HS-5 (cell line): ENCODE measurements at places on chromosomes 11 and 22.

GRCh38 chr11:96147186-96147585 is 195.8 kb downstream of the MAML2 start:
- no peak for DNase-seq

GRCh38 chr11:104073950-104074705 is 37.7 kb downstream of the DDI1 start:
- no peak for DNase-seq

GRCh38 chr11:13908535-13908934 is 54.0 kb upstream of the SPON1 start:
- DNase-seq = no peak

GRCh38 chr11:132942611-132943356 is 589.5 kb downstream of the OPCML start:
- DNase-seq = no peak

GRCh38 chr11:113447621-113448315 is 27.4 kb downstream of the DRD2 start:
- DNase-seq = peak; percentile 24

DNA sequence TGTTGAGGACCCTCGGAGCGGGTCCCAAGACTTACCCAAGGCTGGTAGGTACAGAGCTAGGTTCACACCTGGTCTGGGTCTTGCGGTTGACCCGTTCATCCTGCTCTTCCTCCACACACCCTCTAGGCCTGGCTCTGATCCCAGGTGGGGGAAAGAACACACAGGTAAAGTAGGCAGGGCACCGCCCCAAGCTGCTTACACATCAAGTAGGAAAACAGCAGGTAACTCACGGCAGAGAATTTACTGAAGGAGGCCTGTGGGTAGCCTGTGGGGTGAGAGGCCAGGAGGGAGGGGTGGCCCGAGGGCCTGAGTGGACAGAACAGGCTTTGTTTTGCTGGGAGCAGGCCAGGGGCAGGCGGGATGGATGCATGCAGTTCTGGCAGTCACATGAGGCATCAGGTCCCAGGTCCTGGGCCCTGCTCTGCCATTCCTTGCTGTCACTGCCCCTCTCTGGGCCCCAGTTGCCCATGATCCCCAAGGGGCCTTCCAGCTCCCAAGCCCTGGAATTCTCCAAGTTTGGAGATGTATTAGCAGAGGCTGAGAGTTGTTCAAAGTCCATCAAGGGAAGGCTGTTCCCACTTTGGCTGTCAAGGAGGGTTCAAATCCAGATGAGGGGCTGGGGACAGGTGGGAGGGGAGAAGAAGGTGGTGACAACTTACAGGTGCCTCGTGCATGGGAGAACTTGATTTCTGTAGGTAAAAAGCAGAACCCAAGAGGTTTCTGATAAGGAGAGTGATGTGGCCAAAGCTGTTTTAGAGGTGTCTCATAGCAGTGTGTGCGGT is 5.7 kb downstream of the TSKU start:
- DNase-seq = no peak

DNA sequence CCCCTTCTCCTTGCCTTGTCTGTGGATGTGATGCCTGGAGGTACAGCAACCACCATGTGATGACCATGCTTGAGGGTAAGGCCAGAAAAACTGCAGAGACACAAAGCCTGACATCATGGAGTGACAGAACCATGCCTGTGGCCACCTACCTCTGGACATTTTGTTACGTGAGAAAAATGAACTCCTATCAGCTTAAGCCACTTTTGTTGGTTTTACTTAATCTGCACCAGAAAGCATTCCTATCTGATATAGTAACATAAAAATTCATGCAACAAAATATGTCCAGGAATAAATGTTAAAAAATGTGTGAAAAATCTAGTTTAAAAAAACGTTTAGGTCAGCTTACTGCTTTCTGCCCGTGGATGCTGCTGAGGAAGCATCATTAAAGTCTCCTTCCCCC is 42.6 kb upstream of the P4HA3 start:
- DNase-seq = no peak

GRCh38 chr22:24502541-24502940 is 7.4 kb downstream of the UPB1 start:
- DNase-seq = no peak

GRCh38 chr11:95506777-95507176 is 275.8 kb upstream of the SESN3 start:
- DNase-seq = no peak

DNA sequence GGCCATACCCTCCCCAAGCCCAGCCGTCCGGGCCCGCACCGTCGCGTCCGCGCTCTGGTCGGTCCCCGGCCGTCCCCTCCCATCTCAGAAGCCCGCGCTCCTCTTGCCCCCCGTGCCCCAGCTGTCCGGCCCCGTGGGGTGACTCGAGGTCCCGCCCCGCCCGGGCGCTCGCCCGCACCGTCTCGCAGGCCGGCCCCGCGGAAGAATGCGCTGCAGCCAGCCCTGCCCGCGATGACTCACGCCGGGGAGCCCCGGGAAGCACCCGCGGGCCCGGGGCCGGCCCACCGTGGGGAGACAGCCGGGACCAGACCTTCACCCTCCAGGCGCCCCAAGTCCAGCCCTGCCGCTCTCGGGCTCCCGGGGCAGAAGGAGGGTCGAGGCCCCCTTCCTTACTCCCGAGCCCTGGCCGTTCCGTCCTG is 320 bp upstream of the PHLDA2 start:
- DNase-seq = no peak

DNA sequence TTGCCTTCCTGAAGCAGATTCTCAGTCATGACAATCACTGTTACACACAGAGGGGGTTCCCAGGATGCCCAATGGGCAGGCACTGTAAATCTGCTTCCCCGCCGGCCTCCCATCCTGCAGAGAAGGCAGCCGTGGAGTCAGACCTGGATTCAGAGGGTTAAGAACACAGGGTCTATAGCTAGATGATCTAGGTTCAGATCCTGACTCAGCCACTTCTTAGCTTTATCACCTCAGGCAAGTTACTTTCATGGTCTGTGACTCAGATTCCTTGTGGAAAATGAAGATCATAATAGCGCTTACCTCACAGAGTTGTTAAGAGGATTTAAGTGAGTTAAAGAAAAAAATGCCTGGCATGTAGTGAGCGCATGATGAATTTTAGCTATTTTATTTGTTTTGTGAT is 95.9 kb downstream of the TIMP3 start:
- no peak for DNase-seq

DNA sequence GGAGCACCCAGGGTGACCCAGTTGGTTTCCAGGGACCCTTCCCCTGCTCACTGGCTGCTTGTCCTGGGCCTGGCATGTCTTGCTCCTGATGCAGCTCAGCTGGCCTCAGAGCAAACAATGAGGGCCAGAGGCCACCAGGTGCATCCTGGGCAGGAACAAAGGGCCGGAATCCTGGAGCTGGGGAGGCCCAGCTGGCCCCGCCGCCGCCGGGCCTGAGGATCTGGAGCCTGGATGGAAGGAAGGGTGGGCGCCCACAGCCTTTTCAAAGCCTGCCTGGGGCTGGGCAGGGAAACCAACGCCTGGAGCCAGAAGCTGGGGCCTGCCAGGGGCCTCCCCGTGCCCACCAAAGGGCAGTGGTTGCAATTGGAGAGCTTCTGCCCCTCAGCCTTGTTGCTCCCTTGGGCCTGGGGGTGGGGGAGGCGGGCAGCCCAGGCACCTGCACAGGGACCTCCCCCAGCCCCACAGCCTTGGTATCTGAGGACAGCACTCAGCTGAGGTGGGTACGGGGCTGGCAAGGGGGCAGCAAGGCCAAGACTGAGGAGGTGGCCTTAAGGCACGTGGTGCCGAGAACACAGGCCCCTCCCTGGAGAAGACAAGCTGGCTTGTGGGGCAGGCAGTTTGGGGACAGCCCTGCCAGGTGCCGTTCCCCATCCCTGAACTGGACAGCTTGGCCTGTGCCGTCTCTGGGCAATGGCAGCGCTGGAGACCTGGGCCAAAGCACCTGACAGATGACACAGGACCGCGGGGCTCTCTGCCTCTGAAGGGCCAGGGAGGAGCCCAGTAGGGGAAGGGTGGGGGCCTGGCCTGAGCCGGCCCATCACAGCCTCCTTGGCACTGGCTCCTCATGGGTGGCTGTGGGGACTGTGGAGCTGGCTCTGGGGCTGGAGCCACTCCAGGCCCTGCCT is 7.1 kb upstream of the ADORA2A start:
- no peak for DNase-seq

DNA sequence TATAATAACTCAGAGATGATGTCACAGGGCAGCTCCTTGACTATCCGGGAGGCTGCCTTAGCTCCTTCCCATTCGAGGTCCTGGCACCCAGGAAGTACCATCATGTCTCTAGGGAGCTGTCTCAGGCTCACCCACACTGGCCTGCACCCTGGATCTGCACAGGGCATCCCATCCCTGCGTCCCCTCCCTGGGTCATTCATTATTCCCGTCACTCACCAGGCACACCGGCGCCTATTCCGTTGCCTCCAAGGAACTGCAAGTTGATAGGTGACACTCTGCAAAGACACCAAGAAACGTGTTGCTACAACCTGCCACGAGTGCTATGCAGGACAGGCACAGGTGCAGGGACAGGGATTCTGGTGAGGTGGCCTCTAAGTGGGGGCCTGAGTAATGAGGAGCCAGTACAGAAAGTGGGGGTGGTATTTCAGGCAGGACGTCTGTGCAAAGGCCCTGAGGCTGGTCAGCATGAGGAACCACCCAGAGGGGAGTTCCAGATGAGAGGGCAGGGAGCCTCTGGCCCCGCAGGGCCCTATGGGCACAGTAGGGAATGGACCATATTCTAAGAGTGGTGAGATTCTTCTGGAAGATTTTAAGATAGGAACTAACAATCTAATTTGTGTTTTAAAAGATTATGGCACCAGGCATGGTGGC is 71.6 kb upstream of the SHANK2 start:
- DNase-seq = no peak

DNA sequence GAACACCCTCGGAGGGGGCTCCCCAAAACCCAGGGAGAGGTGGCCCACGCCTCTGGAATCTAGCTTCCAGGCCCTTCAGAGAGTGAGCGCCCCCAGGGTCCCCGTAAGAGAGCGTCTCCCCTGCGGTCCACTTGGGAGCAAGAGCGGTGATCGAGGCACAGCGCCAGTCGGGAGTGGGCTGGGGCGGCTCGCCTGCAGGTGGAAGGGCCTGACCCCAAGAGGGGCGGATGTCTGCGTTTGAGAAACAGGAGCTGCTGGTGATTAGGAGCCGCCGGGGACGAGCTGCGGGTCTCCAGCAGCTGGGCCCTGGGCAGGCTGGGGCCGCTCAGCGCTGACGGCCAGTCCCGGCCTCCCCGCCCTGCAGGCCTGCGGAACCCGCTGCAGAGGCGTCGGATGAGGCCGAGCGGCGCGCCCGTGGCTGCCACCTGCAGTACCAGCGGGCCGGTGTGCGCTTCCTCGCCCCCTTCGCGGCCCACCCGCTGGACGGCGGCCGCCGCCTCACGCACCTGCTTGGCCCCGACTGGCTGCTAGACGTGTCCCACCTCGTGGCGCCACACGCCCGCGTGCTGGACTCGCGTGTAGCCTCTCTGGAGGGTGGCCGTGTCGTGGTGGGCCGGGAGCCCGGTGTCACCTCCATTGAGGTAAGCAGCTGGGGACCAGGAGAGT is 10.0 kb downstream of the TMEM132A start:
- DNase-seq = no peak

DNA sequence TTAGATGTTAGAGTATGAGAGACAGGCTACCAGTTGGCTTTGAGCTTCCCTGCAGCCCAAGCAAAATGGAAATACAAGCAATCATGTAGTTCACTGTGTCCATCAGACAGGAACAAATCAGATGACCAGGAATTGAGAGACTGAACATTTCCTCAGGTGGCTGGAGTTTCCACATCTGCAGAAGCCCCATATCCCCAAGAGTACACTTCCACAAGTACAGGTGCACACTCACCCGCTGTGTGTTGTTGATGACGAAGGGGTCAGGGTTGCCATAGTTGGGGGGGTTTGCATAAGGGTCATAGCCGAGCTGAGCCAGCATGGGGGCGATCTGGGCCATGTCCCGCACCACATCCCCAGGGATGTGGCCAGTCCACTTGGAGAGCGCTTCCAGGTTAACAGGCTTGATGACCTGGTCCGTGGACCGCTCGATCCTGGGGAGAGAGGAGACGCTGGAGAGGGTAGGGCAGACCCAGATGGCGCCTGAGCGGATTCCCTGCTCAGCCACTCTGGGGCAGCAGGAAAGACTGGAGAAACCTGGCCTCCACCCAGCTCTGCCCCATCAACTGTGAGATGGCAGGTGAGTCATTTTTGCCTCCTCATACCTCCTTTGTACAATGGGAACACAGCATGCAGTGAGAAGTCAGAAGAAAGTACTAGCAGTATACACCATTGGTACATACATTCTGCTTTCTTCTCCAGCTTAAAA is 23.9 kb upstream of the TFIP11 start:
- DNase-seq = no peak

DNA sequence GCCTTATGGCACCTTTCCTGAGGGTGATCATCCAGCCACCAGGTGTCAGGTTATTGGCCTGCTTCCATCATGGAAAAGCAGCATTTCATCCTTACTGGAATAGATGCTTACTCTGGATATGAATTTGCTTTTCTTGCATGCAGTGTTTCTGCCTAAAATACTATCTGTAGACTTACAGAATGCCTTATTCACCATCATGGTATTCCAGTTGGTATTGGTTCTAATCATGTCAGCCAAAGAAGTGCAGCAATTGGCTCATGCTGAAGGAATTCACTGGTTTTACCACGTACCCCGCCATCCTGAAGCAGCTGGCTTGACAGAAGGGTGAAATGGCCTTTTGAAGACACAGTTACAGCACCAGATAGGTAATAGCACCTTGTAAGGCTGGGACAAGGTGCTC is 194.2 kb downstream of the AASDHPPT start:
- no peak for DNase-seq

- no peak for DNase-seq
Measured at GRCh38 chr11:87832211-87832610, 343.0 kb downstream of the RAB38 start.

DNA sequence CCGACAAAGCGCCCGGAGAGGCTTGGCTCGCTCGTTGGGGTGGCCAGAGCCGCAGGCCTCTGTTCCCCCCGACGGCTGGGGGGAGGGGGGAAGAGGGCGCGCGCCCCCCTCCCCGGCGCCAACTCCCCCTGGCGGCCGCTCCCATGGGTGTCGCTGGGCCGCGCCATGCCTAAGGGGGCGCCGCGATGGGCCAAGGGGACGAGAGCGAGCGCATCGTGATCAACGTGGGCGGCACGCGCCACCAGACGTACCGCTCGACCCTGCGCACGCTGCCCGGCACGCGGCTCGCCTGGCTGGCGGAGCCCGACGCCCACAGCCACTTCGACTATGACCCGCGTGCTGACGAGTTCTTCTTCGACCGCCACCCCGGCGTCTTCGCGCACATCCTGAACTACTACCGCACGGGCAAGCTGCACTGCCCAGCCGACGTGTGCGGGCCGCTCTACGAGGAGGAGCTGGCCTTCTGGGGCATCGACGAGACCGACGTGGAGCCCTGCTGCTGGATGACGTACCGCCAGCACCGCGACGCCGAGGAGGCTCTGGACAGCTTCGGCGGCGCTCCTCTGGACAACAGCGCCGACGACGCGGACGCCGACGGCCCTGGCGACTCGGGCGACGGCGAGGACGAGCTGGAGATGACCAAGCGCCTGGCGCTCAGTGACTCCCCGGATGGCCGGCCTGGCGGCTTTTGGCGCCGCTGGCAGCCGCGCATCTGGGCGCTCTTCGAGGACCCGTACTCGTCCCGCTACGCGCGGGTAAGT is 1.4 kb downstream of the KCNC1 start:
- DNase-seq = no peak
